ENCODE measurements at places on chromosomes 5 and 9.

- DNase-seq: no peak
These were observed 53.7 kb downstream of the PLAC8L1 start for GRCh38 chr5:146051678-146052077.

- no peak for DNase-seq
These were observed 17.9 kb upstream of the APBA1 start for GRCh38 chr9:69689991-69690538.

DNA sequence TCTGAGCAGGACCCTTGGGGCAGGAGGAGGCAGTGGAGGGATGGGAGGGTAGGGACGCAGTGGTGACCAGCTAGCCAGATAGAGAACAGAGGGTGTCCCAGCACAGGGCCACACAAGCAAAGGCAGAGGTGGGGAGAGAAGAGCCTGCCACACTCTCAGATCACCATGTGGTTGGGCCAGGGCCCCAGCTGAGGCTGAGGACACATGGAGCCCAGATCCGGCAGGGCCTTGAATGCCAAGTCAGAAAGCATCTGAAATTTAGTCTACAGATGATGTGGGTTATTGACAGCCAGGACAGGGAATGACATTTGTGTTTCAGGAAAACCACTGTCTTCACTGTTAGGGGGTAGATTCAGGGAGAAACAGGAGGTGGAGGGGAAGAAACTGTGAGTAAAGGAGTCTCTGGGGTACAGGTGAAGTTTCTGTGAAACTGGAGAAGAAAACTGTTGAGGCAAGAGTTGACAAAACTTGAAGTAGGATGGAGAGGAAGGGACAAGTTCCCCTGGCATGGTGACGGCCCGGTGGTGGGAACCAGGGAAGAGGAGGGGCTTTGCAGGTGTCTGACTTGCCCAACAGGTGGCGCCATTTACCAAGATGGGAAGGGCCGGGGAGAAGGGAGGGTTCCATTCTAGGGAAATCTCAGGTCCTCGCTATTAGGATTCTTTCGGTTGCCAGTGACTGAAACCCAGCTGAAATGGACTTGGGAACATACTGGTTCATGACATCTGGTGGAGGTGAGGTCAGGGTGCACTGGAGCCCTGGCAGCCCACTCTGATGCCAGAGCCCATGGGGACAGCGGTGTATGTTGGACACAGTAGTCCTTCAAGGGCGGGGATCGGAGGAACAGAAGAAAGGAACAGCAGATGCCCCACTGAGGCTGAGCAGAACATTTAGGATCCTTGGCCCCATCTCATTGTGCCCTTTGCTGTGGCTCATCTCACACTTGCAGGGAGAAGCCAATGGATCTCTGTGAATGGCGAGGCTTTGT, 100.1 kb downstream of the KCNIP1 start:
- DNase-seq: peak; percentile 16

GRCh38 chr5:179451114-179451827, 99.1 kb upstream of the RUFY1 start:
- no peak for DNase-seq

DNA sequence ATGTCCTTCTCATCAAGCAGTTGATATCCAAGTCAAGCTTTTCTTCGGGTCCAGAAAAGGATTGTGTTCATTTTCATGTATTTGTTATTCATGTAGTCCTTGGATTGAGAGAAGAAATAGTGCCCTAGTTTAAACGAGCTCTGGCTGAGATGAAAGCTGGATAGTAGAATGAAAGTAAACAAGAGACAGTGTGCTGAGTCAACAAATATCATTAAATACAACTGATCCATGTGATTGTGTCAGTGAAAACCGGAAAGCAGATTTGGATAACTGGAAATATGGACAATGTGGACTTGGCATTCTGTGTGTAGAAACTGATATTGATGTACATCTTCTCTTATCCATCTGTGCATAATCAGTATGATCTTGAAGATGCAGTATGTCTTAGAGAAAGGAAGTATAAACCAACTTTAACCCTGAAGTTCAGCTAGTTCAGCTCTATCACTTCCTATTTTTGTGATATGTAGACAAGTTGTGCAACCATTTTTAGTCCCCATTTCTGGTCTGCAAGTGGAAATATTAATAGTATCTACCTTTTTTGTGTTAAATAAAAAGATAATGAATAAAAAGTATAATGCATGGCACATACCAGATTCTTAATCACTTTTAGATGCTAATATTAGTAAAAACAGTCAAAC, 4.4 kb downstream of the MUSK start:
- DNase-seq: peak; percentile 8

- no peak for DNase-seq
These were observed 63.7 kb upstream of the IER5L start for GRCh38 chr9:129241725-129242124.

DNA sequence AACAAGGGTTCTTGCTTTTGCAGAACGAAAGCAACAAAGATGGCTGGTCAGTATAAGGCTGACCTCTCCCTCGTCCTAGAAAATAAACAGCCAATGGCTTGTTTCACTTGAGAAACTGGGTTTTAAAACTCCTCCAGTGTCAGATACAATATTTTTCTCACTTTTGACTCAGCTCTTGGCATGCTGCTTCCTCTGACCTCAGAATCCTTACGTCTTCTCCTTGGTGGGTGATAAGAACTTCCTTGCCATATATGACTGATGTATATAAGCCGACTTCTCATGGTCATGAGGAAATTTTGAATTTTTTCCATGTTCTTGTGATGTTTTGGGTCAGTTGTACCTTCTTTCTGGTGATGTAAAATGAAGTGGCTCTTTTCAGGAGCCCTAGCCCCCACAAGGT, 3.8 kb downstream of the ZNF618 start:
- no peak for DNase-seq

DNA sequence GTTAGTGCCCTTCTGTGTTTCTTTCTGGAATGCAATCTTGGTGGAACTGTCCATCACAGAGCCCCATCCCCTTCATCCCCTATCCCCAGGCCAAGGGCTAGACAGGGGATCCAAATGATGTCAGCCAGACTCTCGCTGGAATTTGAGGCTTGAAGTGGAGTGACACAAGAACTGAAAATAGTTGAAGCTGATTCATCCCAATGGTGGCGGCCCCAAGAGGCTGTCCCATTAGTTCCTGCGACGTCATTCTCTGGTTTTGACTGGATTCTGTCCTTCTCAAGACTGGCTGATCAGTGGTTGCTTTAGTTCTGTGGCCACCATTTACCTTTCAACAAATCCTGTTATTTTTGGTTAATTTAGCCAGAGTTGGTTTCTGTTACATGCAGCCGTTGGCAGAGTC, 59.9 kb downstream of the SUB1 start:
- no peak for DNase-seq

DNA sequence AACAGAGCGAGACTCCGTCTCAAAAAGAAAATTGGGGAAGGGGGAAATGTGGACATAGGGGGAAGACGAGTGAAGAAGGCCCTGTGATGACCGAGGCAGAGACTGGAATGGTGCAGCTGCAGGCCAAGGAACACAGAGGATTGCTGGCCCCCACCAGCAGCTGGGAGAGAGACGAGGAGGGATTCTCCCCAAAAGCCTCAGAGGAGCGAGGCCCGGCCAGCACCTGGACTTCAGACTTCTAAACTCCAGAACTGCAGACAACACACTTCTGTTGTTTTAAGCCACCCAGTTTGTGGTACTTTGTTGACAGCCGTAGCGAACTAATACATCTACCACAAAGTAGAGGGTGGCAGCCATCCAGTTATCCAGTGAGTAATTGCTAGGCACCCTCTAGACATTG, 124.6 kb downstream of the ATPSCKMT start:
- DNase-seq: no peak

GRCh38 chr9:32294106-32294505, 90.3 kb upstream of the ACO1 start:
- no peak for DNase-seq

- DNase-seq: no peak
These were observed 191.3 kb upstream of the NREP start for GRCh38 chr5:111948092-111948841.

- DNase-seq: peak; percentile 39
These were observed 14.6 kb downstream of the LCN10 start for GRCh38 chr9:136728080-136728547.

- DNase-seq: no peak
These were observed 245.8 kb downstream of the TLE4 start for GRCh38 chr9:79817438-79818004.

- no peak for DNase-seq
These were observed 124.6 kb upstream of the TAF11L2 start for GRCh38 chr5:17373406-17373805.

GRCh38 chr5:31993165-31993961, 180.8 kb downstream of the GOLPH3 start:
- no peak for DNase-seq

- no peak for DNase-seq
These were observed 128.9 kb downstream of the ALDH1A1 start for GRCh38 chr9:72823971-72824370.

DNA sequence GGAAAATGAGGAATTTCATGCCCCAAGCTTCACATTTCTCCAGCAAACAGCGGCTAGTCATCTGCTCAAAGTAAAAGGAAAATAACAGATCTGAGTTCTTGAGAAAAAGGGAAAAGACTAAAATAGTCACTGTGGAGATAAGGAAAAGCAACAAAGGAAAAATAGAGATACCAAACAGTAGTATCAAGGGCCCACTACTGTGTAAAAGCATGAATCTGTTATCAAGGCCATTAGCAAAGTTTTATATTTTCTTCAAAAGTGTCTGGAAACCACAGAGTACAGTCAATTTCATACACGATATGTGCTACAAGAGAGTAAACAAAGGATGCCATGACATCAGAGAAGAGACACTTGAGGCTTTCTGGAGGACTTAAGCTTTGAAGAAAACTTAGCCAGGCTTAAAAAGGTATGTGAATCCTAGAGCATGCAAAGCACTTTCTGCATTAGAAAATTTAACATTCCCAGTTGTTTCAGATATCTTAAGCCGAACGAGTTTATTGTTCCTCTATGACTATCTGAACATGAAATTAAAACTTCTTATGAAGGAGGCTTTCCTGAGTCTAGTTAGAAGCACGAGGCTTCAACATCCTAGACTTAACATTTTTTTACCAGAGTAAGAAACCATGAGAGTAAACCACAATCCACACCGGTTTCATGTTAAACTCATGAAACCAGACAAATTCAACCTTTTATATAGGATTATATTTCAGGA, 1.2 kb downstream of the TTC33 start:
- peak; percentile 39 for DNase-seq

DNA sequence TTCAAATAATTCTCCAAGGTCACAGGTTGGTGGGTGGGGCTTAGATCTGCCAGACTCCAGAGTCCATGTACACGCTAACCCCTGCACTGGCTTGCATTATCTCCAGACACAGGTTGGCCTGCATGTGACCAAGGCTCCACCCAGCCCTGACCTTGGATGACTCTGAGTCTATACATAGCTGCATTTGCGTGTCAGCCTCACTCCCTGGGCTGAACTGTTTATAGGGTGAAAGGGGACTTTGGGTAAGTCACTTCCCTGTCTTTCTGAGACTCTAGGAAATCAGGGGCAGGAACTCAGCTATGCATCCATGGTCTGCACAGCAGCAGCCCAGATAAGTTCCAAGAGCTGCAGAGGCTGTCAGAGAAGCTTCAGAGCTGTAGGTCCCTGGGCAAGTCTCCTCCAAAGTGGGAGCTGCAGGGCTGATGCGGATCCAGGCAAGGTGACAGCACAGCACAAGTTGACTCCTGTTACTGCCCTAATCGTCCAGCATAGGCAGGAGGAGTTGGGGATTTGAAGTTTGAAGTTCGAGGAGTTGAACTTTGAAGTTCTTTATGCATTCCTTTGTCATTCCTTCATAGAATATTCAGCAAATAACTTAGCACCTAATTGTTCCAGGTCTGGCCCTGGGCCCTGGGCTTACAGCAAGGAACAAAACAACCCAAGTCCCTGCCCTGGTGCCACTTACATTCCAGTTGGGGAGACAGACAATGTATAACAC, 53.4 kb downstream of the SLC22A5 start:
- DNase-seq: no peak

- no peak for DNase-seq
These were observed 38.5 kb downstream of the SECISBP2 start for GRCh38 chr9:89356782-89357181.

DNA sequence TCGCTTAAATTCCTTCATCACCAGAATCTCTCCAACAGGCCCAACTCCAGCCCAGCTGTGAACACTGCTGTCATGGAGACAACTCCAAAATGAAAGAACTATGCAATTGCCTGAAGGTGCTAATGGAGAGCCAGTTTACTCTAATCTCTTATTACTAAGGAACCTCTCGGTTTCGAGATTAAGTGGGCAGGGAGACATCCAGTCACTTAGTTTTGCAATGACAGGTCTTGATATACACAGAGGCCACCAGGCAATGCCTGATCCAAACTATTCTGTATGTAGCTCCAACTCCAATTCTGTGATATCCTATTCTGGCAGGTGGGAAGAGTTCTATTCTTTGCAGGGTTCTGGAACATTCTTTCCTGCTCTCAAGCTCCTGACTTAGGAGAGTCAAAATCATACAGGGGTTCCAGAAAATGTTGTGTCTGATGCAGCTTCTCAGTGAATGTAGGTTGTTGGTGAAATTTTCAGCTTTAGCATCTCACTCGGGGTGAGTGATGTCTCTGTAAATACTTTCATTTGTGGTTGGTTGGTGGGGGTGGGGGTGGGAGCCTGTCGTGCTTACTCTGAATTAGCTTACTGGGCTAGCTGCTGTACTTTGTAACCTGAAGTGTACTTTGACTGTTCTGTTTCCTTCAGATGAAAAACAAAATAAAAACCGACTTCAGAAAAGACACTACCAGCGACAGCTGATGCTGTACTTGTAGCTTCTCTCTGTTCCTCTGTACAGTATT, 170.9 kb downstream of the PALM2AKAP2 start:
- no peak for DNase-seq

GRCh38 chr5:6784481-6784880, 71.2 kb downstream of the TENT4A start:
- no peak for DNase-seq

GRCh38 chr5:61348447-61348846, 16.4 kb downstream of the ZSWIM6 start:
- no peak for DNase-seq

DNA sequence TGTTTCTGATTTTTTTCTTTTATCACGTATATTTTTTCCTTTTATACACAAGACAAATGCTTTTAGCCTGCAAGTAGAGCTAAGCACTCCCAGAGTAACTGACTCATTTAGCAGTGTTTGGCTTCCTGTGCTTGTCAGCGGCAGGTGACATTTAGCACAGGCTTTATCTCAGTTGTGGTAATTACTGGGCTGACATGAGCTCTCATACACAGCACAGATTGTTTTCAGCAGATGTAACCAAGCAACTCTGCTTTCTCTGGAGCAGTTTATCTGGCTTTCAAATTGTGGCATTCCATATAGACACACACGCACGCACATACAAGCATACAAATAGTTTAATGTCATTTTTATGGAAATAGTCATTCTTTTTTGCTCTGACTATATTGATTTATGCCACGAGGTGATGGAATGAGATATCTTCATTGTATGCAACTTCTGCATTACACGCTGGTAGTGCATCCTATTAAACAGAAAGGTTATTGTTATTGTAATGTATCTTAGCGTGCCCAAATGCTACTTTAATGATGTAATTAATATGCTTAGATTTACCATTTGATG, 379.0 kb upstream of the GRAMD2B start:
- peak; percentile 35 for DNase-seq

Data from NCI-H2029 treated with DMSO at 0.1 percent for 48 hours (cell line).